Stimulated activated CD4-positive, alpha-beta T cell treated with anti-CD3 and anti-CD28 coated beads, TNF-alpha, amount 100 ng/mL, for 48 hours (primary cell): ENCODE measurements at places on chromosomes 16 and 17.

DNA sequence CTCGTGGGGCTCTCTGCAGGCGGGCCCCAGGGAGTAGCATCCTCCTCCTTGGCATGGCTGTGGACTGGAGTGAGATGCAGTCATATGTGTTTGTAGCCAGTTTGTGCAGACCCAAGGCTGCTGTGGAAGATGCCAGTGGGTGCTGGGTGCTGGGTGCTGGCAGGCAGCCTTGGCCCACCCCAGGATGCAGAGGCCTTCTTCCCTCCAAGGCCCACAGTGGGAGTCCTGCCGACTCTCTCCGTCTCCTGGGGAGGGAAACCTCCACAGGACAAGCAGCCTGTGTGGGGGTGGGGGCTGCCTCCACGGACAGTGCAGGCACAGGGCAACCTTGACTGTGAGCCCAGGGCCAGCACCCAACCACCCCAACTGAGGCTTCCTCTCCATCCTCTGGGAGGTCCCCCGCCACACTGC is 13.8 kb upstream of the TMEM92 start:
- no peak for DNase-seq

GRCh38 chr16:2090777-2091546 is 43.2 kb downstream of the TSC2 start:
- DNase-seq: no peak

DNA sequence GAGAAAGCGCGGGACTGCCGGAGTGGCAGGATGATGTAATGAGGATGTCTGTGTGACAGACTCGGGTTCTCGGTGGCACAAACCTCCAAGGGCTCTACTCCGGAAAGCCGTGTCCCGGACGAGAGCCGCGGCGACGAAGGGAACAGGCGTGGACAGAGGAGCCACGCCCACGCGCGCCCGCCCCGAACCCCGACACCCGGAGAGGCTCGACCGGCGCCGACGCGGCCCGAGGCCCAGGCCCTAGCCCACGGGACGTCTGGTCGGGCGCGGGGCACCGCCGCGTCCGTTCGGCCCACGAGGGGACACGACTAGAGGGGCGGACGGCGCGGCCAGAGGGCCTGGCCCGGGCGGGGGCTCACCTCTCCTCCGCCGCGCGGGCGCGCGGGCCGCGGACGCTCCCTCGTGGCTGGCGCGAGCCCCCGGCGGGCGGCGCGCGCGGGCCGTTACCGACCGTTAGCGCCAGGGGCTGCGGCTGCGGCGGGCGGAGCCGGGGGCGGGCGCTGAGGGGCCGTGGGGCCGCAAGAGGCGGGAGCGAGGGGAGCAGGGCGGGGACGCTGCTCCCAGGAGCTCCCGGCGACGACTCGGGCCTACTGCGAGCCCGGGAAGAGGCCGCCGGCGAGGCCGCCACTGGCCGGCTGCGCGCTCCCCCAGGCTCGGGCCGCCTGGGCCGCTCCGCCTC is 2.1 kb upstream of the IRX5 start:
- no peak for DNase-seq

DNA sequence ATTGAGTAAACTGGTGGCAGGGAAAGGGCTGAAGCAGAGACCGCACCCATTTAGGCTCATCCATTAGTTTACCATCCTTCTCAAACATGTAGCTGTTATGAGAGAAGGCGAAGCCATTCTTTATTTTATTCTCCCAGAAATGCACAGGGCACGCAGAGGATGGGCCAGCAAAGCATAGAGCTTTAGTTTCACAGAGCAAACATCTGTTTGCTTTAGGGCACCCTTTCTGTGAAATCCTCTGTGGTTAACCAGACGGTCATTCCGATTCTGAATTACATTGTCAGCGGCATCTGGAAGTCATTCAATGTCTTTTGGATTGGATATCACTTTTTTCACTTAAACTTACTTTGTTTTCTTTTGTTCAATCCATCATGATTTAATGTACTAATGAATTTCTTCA is 96.0 kb downstream of the TOX3 start:
- DNase-seq: no peak

GRCh38 chr16:27238016-27238587 is 30.5 kb downstream of the NSMCE1 start:
- no peak for DNase-seq

- DNase-seq: no peak
Observed at GRCh38 chr16:64184156-64184555, 937.7 kb downstream of the CDH11 start.

- no peak for DNase-seq
Observed at GRCh38 chr16:30359871-30360170, 4.7 kb upstream of the CD2BP2 start.

- no peak for DNase-seq
Observed at GRCh38 chr17:28818819-28819221, 23.8 kb downstream of the FAM222B start.

DNA sequence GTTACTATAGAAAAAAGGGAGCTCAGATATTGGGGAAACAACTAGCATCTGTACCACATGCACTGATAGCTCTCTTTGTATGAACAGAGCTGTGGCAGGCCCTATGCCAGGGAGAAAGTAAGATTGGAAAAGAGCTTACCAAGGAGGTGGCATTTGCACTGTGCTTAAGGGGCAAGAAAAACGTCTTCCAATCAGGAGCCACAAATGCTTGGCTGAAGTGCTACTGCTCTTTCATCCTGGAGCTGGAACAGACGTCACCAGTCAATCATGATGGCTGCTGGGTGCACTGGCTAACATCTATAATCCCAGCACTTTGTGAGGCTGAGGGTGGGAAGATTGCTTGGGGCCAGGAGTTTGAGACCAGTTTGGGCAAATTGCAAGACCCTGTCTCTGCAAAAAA is 218.5 kb downstream of the SEC14L1 start:
- DNase-seq: no peak
